CD4-positive, CD25-positive, alpha-beta regulatory T cell (primary cell): ENCODE measurements at places on chromosomes 4 and X. TPM values are rescaled to one million over a fixed set of nuclear protein-coding genes. Genes with fewer than 3 reads are reported as not detected.
A peak's percentile ranks its signal among the peaks of the same experiment; 100 is the strongest.

Gene RP2
- 7.2 TPM for total RNA-seq

Gene ATP8A1
- 49.9 TPM for total RNA-seq

Gene DIPK2B
- not detected for total RNA-seq

Gene WNK3
- total RNA-seq: not detected

DNA sequence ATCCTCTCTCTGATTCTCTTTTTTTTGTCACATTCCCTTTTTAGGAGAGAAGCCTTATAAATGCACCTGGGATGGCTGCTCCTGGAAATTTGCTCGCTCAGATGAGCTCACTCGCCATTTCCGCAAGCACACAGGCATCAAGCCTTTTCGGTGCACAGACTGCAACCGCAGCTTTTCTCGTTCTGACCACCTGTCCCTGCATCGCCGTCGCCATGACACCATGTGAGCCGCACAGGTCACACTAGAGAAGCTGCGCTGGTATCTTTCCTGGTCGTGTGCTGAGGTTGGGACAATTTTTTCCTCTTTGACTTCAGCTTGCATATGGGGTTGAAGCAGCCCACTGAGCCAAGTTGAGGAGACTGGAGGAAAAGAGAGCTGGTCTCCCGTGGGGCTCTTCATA lies 52.1 kb downstream of the KLF8 start:
- H3K4me3 ChIP-seq: no peak overlapping the region
- DNase-seq: no peak
- no peaks in the 10 kb centered on the region for H3K36me3 ChIP-seq
- H3K4me1 ChIP-seq: no peaks in the 10 kb centered on the region

GRCh38 chr4:27010334-27010940 lies 149.8 kb downstream of the STIM2 start:
- peak; percentile 73 for DNase-seq
- no peak overlapping the region for H3K4me3 ChIP-seq
- no peaks in the 10 kb centered on the region for H3K4me1 ChIP-seq

DNA sequence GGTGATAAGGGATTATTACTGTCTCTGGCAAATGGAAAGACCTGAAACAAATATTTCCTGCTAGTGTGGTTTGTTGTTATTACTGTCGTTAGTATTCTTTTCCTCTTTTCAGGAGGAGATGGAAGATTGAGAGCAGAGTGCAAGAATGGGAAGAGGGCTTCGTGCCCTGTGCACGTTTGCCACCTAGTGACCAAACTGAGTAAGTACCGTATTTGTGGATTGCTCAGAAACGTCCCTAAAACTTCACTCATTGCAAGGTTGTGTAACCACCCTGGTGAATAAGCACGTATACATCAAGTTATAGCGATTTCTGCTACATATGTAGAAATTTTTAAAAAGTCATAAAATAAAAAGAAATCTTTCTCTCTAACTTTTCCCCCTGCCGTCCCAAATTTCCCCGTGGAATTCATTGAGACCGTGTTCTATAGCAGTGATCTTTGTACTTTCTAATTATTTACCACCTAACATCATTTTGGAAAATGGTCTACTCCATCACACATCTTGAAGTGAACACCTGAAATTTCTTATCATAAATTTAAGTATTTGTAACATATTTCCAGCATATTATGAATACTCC lies 24.3 kb downstream of the LINC00632 start:
- no peak for DNase-seq
- no peak overlapping the region for H3K4me3 ChIP-seq
- H3K4me1 ChIP-seq: no peaks in the 10 kb centered on the region
- H3K27me3 ChIP-seq: no peaks in the 10 kb centered on the region

DNA sequence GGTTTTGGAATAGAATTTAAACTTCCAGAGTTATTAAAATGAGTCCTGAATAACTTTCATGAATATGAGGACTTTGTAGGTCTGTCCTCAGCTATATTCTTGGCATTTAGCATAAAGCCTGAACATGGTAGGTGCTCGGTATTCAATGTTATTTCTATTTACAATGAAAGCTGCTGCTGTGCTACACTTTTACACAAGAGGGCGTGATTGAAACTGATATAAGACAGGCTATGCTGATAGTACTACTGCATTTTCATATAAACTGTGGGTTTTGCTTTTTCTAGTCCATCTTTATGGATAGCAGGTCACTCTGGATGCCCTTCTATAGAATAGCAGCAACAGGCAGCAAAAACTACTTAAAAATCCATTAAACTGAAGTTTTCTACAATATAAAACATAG lies 12.3 kb upstream of the GNPDA2 start:
- DNase-seq: no peak
- H3K27me3 ChIP-seq: peaks cover 14% of the 10 kb centered on the region
- no peaks in the 10 kb centered on the region for H3K36me3 ChIP-seq

DNA sequence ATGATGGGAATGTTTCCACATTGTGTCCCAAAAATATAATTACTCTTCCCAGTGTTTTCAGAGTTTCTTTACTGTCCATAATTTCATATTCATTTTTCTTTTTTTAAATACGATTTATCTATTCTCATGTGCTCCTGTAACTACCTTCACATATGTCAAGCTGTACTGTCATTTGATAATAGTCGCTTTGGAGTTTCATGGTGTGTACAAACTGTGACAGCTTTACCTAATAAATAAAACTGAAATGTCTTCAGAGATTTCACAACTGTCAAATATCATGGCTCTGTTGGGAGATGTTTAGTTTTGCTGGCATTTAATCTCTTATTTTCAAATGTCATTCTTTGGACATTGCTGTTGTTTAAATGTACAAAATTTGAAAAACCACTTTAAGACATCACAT lies 450.2 kb downstream of the TLL1 start:
- no peaks in the 10 kb centered on the region for H3K36me3 ChIP-seq
- no peak overlapping the region for H3K4me3 ChIP-seq
- H3K4me1 ChIP-seq: no peaks in the 10 kb centered on the region
- no peak overlapping the region for H3K27ac ChIP-seq
- no peaks in the 10 kb centered on the region for H3K27me3 ChIP-seq

DNA sequence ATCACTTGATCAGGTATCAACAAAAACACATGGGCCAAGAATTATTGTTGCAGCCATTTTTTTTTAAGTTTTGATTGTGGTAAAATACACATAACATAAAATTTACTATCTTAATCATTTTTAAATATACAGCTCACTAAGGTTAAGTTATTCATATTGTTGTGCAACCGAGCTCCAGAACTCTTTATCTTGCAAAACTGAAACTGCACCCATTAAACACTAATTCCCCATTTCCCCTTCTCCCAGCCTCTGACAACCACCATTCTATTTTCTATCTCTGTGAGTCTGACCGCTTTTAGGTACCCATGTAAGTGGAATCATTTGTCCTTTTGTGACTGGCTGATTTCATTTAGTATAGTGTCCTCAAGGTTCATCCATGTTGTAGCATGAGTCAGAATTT lies 126.2 kb upstream of the NDP start:
- H3K36me3 ChIP-seq: no peaks in the 10 kb centered on the region
- H3K27ac ChIP-seq: no peak overlapping the region
- no peaks in the 10 kb centered on the region for H3K27me3 ChIP-seq
- no peak for DNase-seq
- no peak overlapping the region for H3K4me3 ChIP-seq
- H3K4me1 ChIP-seq: no peaks in the 10 kb centered on the region

GRCh38 chr4:7425124-7425523 lies 9.6 kb downstream of the PSAPL1 start:
- no peaks in the 10 kb centered on the region for H3K36me3 ChIP-seq
- DNase-seq: no peak
- H3K27me3 ChIP-seq: no peaks in the 10 kb centered on the region
- H3K4me3 ChIP-seq: no peak overlapping the region
- no peaks in the 10 kb centered on the region for H3K4me1 ChIP-seq

DNA sequence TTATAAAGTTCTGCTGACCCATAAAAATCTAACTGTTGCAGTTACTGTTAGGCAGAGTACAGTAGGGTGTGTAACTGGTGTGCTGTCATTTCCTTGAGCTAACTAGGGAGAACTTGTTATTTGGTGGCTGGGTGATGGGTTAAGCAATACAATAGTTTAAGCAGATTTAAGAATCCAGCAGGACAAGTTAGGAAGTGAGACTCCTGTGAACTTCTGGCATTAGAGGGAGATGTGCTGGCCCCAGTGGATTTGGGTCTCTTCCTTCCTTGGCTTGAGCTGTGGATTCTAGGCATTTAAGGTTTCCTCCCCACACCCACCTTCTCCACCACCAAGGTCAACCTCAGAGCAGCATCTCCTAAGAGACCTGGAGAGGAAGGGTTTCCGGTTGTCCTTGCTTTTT lies 70.5 kb downstream of the CLCN5 start:
- no peaks in the 10 kb centered on the region for H3K27me3 ChIP-seq
- no peak overlapping the region for H3K27ac ChIP-seq
- no peaks in the 10 kb centered on the region for H3K36me3 ChIP-seq
- no peak overlapping the region for H3K4me3 ChIP-seq
- DNase-seq: no peak
- no peaks in the 10 kb centered on the region for H3K4me1 ChIP-seq

- no peaks in the 10 kb centered on the region for H3K4me1 ChIP-seq
- no peak for DNase-seq
- no peak overlapping the region for H3K27ac ChIP-seq
These were observed 189.6 kb downstream of the TMEM47 start for GRCh38 chrX:34467437-34467836.
